ENCODE measurements at places on chromosomes 2 and 18. TPM values are rescaled to one million over a fixed set of nuclear protein-coding genes. Genes with fewer than 3 reads are reported as not detected.

Gene CFAP221
- total RNA-seq = 2.8 TPM

Gene LTBP1
- total RNA-seq = 80.1 TPM

Gene BCL11A
- 31.4 TPM for total RNA-seq

Gene CREG2
- total RNA-seq = 1.8 TPM

Gene FOSL2
- total RNA-seq = 259 TPM

Gene SPATA3
- not detected for total RNA-seq

Gene UPP2
- not detected for total RNA-seq

DNA sequence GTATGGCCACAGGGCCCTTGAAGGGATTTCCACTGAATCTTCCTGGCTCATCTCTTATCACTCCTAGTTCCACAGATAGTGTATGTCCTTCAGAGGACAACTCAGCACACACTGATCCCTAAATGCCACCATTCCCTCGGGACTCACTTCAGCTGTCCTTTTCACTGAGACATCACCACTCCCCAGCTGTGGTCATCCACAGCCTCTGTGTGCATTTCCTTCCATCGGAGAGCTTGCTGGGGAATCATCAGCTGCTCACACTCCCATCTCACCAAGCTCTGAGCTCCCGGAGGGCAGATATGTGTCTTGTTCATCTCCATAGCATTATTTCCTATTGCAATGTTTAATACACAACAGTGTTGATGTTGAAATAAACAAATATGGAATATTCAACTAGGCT, 759.5 kb downstream of the RNF144A start:
- no peak for DNase-seq

DNA sequence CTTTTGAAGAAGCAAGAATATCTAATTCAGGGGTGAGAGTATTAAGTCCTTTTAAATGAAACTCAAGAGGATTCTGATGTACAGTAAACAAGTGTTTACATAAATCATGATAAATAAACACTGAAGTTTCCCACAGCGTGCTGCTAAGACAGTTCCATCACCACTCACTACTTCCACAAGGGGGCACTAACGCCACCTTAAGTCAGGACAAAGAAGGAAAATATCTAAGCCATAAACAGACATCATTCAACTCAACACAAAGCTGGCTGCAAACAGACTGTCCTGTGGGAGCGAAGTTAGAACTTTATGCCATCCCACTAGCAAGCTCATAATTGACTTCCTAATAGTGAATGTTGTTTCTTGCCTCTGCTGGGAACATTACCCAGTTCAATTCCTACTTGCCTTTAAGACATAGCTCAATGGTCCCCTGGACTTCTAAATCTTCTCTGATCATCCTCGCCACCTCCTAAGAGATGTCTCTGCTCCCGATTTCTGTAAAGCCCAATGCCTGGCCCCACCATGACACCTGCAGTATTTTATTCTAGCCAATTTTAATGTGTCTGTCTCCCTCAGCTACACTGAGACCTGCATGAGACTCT, 36.5 kb downstream of the MRPL44 start:
- peak; percentile 57 for DNase-seq

- no peak for DNase-seq
Measured at GRCh38 chr2:181121996-181122395, 141.6 kb downstream of the UBE2E3 start.

DNA sequence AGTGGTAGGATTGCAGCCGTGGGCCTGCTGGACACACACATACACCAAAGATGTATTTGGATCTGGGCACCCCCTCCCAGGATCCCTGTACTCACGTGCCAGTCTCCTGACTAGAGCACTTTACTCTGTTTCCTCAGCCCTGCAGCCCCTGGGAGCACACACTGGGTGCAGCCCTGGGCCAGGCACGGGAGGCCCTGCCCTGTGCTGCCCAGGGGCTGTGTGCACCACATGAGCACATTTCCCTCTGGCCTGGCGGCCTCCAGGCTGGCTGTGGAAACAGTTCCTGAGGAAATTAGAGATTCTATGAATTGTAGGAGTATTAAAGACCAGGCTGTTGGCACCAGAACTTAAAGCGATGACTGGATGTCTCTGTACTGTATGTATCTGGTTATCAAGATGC, 45.4 kb downstream of the BCL2L11 start:
- peak; percentile 20 for DNase-seq

GRCh38 chr2:204726831-204727230, 181.6 kb downstream of the PARD3B start:
- no peak for DNase-seq

- DNase-seq = no peak
Measured at GRCh38 chr2:85613717-85614515, 2.0 kb upstream of the C2orf68 start.

DNA sequence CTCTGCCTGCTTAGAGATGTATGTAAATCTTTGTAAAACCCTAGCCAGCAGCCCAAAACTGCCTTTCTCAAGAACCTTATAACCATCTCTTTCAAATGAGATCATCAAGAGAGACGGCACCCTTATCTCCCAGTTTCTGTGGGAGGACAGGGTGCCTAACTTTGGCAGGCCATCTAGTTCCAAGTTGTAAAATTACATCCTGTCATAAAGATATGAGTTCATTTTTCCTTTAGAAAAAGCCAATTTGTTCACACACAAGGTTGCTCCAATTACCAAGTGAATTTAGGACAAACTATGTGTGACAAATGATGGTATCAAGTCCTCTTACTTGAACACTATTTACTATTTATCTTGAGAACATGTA, 65.3 kb downstream of the MEMO1 start:
- DNase-seq = no peak

GRCh38 chr18:35172451-35173035, 68.3 kb upstream of the ZNF397 start:
- no peak for DNase-seq

DNA sequence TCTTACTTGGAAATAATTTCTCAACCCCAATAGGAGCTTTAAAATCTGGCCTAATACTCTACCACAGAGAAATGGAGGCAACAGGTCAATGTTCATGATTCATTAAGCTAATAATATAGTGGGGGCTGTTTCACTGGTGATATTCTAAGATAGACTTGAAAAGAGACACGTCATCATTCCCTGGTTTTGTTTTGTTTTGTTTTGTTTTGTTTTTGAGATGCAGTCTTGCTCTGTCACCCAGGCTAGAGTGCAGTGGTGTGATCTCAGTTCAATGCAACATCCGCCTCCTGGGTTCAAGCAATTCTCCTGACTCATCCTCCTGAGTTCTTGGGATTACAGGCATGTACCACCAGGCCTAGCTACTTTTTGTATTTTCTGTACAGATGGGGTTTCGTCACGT, 37.5 kb upstream of the SOS1 start:
- no peak for DNase-seq

DNA sequence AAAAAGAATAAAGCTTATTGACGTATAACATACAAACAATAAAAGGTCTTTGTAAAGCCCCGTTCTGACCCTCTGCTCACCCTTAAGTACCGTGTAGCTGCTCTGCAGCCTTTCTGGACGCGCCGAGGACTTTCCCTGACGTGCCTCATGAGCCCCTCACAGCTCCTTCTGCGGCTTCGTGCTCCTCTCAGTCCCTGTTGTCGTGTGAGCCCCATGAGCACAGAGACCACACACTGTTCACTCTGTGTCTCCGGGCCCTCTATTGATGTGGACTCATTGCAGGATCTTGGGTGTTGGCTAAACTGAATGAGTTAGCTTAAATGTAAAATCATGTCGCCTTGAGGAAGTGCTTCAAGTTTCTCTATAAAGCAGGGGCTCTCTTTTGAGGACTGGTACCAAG, 43.6 kb upstream of the INHBB start:
- no peak for DNase-seq

GRCh38 chr2:150427298-150427697, 60.2 kb downstream of the RND3 start:
- DNase-seq = no peak

DNA sequence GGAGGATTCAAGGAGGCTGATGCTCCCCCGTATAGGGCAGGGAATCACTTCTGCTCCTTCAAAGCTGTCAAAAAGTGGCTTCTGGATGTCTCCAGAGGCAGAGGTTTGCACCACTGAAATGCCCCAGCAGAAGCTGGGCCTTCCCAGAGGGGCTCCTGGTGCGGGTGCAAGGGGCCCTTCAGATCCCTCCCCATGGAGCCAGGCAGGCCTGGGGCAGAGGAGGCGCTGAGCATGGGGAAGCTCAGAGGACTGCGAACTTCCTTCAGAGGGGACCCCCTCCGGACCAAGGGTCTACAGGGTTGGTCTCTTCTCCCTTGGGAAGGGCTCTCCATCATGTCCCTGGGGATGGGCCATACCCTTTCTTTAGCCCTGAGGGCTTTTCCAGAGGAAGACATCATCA, 341.2 kb downstream of the DYSF start:
- no peak for DNase-seq

GRCh38 chr2:41364842-41365241, 683.0 kb upstream of the PKDCC start:
- no peak for DNase-seq
